ENCODE measurements at places on chromosomes 6 and 20. TPM values are rescaled to one million over a fixed set of nuclear protein-coding genes. Genes with fewer than 3 reads are reported as not detected.

GRCh38 chr6:29943053-29943966 is 978 bp downstream of the HLA-A start:
- DNase-seq, result no peak

GRCh38 chr6:39707962-39708683 is 17.1 kb downstream of the KIF6 start:
- no peak for DNase-seq

DNA sequence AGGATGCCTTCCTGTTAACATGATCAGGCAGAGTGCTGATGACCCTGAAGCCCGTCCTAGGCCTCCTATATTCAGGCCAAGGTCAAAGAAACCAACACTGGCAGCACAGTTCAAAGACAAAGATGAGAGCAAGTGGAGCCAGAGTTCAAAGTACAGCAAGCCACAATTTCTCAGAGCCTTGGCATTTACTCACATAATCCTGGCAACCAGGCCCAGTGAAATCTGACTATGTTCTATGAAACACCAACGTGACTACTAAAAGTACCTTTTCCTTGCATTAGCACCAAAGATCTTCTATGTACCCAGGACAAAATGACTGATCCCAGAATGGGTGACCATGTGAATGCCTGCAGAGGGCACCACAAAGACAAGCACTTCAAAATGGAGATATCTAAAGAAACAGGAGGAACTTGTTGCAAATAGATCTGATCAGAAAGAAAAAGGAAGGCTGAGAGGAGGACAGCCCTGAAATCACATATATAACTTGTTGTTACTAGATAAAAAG is 3.9 kb downstream of the NFS1 start:
- no peak for DNase-seq

Gene FAXC
- 4.0 TPM for polyA plus RNA-seq

Gene CTSA
- polyA plus RNA-seq, result 69.4 TPM

- DNase-seq, result no peak
These were observed 89.8 kb upstream of the UST start for GRCh38 chr6:148657048-148657447.

Gene HLA-DQB1
- polyA plus RNA-seq, result 78.0 TPM

Gene SYCP2L
- polyA plus RNA-seq, result 0.44 TPM

Gene METTL24
- polyA plus RNA-seq, result not detected

Gene EYA4
- 0.05 TPM for polyA plus RNA-seq

DNA sequence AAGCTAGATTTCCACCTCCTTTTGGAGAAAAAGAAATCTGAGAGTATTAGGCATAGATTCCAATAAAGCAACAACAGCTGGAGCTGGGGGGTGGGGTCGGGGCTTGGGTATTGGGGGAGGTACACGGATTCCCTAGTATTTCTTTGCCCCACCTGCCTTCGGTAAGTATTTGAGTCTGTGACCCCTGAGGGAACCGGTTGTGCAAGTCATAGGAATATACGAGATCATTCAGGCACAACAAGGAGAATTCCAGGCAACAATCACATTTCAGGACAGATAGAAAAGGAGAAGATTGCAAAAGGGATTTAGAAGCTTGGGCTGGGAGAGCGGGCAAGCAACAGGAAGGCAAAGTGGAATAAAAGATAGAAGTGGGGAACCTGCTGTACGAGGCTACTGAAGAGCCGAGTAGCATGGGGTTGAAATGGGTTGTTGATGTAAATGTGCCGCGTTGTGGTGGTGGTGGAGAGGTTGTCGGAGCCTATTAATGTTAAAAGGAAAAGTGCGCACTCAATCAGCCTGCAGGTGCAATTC is 148.9 kb downstream of the BCAS1 start:
- DNase-seq, result no peak

Gene CALHM4
- 0.57 TPM for polyA plus RNA-seq

Gene JPH2
- 2.5 TPM for polyA plus RNA-seq

DNA sequence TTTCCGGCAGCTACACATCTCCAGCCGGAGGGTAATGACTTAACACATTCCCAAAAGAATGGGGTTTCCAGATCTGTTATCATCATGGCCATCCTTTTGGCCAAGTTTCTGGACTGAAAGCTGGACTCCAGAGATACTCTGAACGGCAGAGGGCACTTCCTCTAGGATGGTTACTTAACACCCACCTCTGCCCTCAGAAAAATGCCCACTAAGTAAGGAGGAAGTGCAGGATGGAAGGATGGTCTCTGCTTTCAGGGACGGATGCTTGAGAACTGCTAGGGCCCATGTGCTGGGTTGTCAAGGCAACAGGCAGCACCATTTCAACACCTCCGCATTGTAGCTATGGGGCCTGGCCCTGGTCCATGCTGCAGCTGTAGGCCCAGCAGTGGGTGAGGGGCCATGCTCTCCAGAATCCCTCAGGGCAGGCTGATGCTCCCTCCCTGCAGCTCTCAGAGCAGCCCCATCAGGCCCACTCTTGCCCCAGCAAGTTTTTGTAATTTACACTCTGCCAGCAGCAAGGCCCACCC is 16.5 kb upstream of the TGM3 start:
- no peak for DNase-seq

Gene MUC22
- not detected for polyA plus RNA-seq

DNA sequence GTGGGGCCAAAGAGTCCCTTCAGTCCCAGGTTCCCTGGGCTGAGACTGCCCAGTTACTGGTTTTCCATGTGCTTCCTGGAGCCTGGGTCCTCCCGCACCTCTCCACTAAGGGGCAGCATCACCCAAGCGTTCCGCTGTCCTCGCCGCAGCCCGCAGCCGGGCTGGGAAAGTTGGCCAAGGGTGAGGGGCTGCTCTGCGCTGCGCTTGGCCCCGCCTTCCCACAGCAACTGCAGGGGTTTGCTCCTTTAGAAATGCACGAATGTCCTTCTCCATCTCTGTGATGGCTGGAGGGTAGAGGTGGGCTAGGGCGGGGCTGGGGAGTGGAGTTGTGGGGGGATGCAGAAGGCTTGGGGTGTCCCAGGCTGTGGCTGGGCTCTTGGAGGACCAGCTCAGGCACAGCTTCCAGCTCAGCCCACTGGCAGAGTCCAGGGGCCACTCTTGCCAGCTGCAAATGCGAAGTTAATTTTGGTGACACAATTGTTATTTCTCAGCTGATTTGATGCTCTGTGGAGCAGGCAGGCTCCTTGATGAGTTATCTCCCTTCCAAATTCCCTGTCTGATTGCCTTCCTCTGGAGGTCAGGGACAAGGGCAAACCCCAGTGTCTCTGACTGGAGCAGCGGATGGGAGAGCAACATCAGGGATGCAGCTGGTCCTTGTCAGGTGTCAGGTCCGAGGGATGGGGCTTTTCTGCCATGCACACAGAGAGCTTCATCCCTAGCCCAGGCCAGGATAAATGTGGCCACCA is 63.2 kb downstream of the NOL4L start:
- DNase-seq, result no peak

DNA sequence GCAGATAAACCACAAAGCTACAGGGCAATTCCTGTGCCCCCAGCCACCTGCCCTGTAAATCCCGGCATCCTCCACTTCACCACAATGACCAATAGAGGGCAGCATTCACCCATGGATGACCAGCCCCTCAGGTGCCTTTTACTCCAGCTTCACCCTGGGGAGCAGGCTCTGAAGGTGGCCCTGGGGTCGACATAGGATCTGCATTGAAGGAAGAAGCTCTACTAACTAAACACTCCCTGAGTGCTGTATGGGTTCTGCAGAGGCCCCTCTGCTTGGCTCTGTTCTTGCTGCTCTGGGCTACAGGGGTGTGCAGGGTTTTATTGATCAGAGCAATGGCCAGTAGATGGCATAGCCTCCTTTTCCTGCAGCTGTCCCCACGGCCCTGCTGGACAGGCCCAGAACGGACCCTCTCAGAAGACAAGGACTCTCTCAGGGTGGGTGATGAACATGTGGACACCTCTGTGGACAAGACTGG is 20.3 kb downstream of the CST4 start:
- DNase-seq, result no peak

Gene FITM2
- 4.3 TPM for polyA plus RNA-seq

- no peak for DNase-seq
These were observed 8.4 kb downstream of the ZNF831 start for GRCh38 chr20:59171986-59172385.

GRCh38 chr6:33757906-33758305 is 11.2 kb upstream of the IP6K3 start:
- DNase-seq, result no peak

Measured in keratinocyte (primary cell).